Stimulated activated CD4-positive, alpha-beta T cell treated with anti-CD3 and anti-CD28 coated beads, TNF-alpha, amount 100 ng/mL, for 1 hour (primary cell): ENCODE measurements at places on chromosomes 3 and 15.

GRCh38 chr15:62549345-62549970, 384.4 kb upstream of the C2CD4B start:
- no peak for DNase-seq

- no peak for DNase-seq
Observed at GRCh38 chr3:71563827-71564226, 19.7 kb downstream of the FOXP1 start.

GRCh38 chr3:182389071-182389815, 404.1 kb upstream of the ATP11B start:
- DNase-seq = no peak

GRCh38 chr3:42101048-42101447, 9.9 kb downstream of the TRAK1 start:
- DNase-seq = no peak

GRCh38 chr3:6222069-6222468, 638.8 kb upstream of the GRM7 start:
- DNase-seq = no peak

DNA sequence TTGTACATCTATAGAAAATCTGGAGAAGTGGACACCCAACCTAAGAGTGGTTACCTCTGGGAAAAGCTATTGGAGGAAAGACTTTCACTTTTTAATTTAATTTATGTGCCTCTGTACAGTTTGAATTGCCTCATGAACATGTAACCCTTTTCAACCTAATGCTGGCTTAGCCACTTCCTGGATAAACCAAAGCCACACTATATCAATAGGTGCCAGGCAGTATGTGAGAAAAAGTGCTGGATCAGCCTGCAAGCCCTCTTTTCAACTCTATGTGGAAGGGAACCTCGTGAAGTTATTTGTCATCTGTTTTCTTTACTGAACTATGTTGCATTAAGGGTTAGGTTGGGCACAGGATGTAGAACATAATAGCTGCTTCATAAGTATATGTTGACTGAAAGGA, 9.3 kb upstream of the TOPAZ1 start:
- no peak for DNase-seq

DNA sequence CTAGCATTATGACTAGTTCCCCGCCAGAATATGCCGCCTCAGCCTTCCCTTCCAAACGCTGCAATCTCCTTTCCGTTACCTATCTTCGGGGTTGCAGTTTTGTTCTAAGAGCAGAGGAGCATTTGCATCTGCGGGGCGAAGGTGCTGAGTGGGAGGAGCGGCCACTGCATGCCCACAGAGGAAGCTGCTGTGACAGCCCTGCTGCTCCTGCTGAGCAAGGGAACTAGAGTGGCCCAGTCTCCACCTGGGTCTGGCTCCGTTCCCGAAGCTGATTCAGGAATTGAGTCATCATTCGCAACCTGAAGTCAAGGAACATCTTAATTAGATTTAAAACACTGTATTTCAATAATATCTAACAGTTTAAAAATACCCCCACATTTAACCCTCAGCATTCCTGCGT, 98.2 kb upstream of the TJP1 start:
- DNase-seq = no peak

DNA sequence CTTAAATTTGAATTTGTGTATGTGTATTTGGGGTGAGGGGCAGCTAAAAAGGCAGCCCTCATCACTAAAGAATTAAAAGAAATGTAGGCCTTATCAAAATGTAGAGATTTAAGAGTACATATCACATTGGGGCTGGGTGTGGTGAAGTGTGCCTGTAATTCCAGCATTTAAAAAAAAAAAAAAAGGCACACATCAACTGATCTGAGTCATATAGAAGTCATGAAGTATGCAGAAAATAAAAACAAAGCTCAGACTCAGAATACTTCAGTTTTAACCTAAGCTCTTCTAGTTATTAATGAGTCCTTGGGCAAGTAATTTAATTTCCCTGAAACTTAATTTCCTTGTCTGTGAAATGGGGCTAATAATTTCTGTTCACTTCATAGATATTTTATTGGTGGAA, 31.6 kb downstream of the SLC24A1 start:
- DNase-seq = no peak

GRCh38 chr15:49927189-49927861, 191.7 kb downstream of the ATP8B4 start:
- DNase-seq = no peak

DNA sequence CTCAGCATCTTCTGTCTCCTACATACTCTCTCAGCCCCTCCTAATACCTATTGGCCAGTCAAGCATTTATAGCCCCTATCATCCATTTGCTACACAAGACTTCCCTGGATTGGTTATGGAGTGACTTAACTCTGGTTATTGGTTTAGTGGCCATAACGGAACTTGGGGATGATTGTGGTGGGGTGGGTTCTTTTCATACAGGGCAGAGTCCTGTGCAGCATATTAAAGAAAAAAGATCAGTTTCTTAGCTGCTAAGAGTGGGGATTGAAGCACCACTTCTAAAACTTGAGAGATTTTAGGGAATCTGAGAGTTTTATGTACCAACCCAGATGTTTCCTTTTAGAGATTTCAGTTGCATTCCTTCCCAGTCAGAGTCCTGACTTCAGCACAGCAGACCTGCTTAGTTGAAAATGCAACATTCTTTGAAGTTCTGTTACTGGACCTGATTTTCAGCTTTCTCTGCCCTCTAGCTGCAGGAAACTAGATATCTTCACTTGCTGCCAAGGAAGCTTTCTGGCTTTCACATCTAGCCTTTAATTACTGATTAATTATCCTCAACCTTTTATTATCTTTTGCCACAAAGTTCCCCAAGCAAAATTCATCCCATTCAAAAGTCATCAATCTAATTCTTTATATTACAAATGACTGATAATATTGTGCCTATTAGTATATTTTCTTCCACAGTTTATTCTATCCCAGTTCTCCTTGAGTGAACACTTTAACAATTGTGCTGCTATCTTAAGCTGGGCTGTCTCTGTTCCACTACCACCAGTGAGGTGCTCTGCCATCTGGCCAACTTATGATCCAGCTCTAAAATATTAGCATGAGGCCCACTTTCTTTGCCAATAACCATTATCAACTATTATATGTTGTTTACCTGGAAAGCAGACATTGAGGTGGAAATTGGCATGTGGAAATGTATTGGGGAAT, 906.0 kb upstream of the ALCAM start:
- DNase-seq = no peak

DNA sequence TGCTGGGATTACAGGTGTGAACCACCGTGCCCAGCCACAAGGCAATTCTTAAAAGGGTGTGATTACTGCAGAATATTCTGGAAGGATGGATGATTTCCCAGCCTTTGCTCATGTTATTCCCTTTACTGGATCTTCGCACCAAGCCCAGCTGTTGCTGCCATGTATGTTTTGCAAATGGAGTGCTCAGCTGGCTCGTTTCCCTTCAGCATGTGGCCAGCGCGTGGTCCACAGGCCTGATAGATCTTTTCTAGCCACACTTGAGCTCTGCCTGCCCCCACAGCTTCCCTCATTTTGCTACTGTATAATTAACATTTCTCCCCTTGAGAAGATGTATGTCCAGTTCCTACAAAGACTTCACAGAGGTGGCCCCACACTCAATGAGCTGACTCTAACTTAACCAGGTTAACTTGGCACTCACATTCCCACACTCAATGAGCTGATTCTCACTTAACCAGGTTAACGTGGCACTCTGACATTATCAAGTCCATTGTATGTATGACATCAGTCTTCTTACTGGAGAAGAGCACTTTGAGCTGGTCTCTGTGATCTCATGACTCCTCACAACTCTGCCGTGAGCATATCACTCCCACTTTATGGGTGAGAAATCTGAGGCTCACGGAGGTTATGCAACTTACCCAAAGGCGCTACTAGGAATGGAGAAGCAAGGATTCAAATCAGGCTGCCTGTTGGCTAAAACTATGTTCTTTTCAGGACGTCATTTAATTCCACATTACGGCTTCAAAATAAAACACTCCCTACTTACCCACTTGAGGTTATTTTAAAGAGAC, 49.2 kb downstream of the TM4SF4 start:
- DNase-seq = no peak

- no peak for DNase-seq
Observed at GRCh38 chr3:45179163-45179562, 33.0 kb upstream of the CDCP1 start.

GRCh38 chr3:177751770-177752169, 554.5 kb upstream of the TBL1XR1 start:
- DNase-seq = no peak

DNA sequence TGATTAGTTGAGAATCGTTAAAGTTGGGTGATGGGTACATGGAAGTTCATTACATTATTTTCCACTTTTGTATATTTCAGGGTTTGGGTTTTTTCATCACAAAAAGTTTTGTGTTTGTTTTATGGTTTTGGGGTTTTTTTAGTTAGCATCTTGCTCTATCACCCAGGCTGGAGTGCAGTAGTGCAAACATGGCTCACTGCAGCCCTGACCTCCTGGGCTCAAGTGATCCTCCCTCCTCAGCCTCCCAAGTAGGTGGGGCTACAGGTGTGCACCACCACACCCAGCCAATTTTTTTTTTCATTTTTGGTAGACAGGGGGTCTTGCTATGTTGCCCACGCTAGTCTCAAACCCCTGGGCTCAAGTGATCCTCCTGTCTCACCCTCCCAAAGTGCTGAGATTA, 100.1 kb upstream of the CHD2 start:
- no peak for DNase-seq

GRCh38 chr3:1495466-1495865, 402.6 kb downstream of the CNTN6 start:
- DNase-seq = no peak

DNA sequence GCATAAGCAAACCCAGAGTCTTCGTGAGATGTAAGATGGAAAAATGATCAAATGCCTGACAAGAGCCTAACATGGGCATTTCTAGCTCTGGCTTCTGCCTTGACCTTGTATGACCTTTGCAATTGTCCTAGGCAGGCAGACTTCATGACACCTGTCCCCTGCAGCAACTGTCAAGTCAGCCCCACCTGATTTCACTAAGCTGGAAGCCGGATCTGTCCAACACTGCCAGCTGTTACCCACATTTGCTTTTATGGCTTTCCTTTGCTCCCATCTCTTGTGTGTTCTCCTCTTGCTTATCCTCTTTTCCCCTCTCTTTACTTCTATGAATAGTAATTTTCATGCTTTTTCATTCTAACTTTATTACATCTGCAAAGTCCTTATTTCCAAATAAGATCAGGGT, 48.5 kb upstream of the TNIK start:
- no peak for DNase-seq

DNA sequence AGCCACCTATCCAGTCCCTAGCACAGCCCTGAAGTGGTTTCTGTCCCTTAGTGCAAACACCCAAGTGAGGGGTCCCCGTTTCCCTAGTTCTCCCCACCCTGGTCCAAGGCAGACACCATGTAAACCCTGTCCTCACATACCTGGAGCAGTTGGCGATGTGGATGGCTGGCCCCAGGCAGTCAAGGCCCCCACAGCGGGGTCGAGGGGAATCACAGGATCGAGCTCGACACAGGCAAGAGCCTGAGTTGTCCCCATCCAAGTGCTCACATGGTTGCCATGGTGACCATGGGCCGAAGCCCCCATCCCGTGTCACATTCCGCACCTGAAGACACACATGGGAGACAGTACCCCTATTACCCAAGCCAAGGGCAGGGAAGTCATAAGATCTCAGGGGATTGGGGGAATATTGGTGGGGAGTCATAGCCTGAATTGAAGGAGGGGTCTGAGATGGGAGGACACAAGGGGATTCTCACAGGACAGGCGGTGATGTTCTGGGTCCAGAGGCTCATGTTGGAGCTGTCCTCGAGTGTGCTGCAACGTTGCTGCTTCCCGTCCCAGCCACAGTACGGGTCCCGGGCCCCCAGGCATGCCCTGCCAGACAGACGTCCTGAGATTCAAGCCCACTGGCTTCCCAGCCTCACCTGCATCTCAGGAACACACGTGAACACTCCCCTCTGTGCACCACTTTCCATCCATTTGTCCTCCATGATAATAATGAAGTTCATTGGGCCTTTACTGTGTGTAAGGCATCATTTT, 112.1 kb downstream of the SEMA5B start:
- DNase-seq = no peak

- DNase-seq = no peak
Observed at GRCh38 chr15:35722501-35722900, 176.5 kb upstream of the DPH6 start.

DNA sequence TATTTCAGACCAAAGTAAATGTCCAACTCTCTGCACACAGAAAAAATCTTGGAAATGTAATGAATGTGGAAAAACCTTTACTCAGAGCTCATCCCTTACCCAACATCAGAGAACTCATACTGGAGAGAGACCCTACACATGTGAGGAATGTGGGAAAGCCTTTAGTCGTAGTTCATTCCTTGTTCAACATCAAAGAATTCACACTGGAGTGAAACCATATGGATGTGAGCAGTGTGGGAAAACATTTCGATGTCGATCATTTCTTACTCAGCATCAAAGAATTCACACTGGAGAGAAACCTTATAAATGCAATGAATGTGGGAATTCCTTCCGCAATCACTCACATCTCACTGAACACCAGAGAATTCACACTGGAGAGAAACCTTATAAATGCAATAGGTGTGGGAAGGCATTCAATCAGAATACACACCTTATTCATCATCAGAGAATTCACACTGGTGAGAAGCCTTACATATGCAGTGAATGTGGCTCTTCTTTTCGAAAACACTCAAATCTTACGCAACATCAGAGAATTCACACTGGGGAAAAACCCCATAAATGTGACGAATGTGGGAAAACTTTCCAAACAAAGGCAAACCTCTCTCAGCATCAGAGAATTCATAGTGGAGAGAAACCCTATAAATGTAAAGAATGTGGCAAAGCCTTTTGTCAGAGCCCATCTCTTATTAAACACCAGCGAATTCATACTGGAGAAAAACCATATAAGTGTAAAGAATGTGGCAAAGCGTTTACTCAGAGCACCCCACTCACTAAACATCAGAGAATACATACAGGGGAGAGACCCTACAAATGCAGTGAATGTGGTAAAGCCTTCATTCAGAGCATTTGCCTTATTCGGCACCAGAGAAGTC, 8.0 kb upstream of the ZNF501 start:
- DNase-seq = no peak

DNA sequence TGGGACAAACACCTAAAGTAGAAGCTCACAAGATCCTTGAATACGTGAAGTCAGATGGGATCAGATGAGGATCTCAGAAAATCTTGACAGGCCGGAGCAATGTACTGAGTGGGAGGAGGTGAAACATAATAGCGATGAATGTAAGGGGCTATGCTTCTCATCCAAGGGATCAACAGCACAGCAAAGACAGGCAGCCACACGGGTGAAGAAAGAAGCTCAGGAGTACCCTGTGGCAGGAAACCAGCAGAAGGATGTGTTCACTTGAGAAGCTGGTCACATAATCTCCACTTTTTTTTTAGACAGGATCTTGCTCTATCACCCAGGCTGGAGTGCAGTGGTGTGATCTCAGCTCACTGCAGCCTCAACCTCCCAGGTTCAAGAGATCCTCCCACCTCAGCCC, 92.4 kb downstream of the MEGF11 start:
- DNase-seq = no peak
